ENCODE measurements at places on chromosomes 13 and 19.

GRCh38 chr13:49669735-49670309 is 21.5 kb downstream of the EBPL start:
- peak; percentile 47 for DNase-seq

GRCh38 chr19:48495396-48495795 is 16.2 kb downstream of the LMTK3 start:
- no peak for DNase-seq

GRCh38 chr13:52010890-52011631 is at the start of gene ATP7B:
TSS of gene ATP7B (minus strand) at chr13:52011450. CDS start at chr13:52011337, 113 bp downstream.
- DNase-seq = no peak

GRCh38 chr13:109858319-109858718 is 71.9 kb upstream of the IRS2 start:
- DNase-seq = no peak

- DNase-seq = no peak
Measured at GRCh38 chr19:48716562-48717291, 2.8 kb downstream of the MAMSTR start.

GRCh38 chr13:44231786-44232516 is 141.7 kb upstream of the SERP2 start:
- peak; percentile 51 for DNase-seq

- DNase-seq = no peak
Measured at GRCh38 chr13:110037925-110038573, 251.7 kb upstream of the IRS2 start.

GRCh38 chr19:33685541-33685940 is 63.8 kb downstream of the CHST8 start:
- DNase-seq = no peak

DNA sequence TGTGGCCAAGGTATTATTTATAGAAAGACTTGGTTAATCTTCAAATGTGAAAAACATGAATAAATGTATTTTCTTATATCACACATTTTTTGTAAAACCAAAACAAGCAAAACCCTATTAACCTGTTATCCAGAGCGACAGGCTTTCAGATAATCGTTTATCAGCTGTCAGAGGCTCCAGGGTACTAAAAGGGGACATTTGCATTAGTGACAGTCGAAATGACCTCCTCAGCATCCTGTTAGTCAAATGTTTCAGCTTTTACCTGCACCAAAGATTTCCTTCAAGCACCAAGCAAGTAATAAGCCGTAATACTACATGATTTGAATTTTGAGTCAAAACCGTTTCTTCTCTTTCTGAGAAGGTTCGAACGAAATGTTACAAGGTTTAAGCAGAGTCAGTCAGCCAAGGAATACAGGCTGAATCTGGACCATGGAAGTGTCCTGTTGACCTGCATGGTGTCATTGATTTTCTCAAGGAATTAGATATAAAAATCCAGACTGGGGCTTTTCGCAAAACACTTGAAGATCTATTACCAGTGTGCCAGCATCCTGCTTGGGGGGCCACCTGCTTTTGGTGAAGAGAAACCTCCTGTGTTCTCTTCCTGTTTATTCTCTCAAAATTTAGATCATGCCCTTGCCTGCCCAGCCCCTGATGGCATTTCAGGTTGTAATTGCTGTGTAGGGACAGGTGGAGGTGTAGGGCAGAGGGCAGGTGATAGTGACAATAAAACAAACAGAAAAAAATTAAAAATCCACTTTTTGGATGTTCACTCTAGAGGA is 11.3 kb upstream of the RFC3 start:
- no peak for DNase-seq

DNA sequence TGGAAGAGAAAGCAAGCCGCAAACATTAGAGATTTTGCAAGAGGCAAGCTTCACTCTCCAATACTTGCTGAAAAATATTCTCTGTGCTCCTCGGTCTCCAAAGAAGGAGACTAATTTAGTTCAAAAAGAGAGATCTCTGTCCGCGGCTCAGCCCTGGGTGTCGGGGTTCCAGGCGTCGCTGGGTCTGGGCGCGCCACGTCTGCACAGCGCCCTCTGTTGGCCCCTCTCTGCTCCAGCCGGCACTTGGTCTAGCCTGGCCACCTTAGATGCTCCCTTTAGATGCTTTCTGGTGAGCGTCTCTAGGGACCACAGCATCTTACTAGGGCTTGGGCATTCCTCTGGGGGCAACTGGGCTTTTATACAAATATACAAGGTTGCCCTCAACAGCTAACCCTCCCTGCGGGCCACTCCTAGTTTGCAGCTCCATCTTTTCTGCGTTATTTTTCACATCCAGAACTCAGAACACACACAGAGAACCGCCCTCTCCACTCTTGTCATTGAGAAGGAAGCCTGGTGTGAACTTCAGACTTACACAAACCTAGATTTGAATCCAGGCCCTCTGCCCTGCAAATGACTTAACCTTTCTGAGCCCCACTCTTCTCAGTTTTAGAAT is 78.3 kb downstream of the CYSLTR2 start:
- DNase-seq = no peak

DNA sequence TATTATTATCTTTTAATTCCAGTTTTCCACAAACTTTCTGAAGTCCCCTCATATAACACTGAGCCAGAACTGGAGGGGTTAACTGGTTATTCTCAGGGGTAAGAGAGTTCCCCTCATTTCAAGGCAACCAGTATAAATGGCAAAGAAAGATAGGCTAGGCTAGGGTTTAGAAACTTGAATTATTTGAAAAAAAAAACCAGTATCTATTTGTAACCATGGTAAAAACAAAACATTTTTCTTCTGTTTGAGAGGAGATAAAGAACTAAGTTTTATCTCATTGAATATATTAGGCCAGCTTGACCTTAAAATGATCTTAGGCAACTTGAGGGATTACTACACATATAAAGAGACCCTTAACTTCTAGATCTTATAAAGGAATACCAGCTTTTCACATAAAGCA is 19.6 kb downstream of the SUPT20H start:
- no peak for DNase-seq

DNA sequence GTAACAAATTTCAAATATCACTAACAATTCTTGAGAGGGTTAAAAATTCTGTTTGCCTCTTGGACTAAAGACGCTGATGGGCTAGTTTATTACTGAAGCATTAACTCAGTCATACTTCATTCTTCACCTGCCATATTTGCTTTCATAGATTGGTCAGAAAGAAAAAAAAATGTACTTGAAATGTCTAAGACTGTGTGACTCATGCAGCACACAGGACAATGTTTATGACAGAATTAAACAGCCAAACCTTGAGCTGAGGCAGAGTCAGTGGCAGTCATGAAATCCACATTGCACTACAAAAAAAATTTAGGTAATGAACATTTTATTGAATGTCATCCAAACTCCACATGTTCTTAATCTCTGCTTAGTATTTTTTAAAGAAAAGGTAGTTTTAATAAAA is 135.6 kb downstream of the PRR20E start:
- no peak for DNase-seq

GRCh38 chr19:4537953-4538600 is 1.8 kb downstream of the LRG1 start:
- DNase-seq = no peak

- DNase-seq = no peak
Measured at GRCh38 chr13:111958612-111959395, 108.1 kb upstream of the SOX1 start.

GRCh38 chr13:45004096-45004495 is 14.8 kb downstream of the GPALPP1 start:
- no peak for DNase-seq

GRCh38 chr13:102299366-102299765 is 102.5 kb downstream of the FGF14 start:
- DNase-seq = no peak

GRCh38 chr13:41018602-41018948 is 541 bp downstream of the ELF1 start:
- DNase-seq = no peak

- DNase-seq = peak; percentile 52
Measured at GRCh38 chr13:73835138-73835721, 299.0 kb downstream of the KLF12 start.

DNA sequence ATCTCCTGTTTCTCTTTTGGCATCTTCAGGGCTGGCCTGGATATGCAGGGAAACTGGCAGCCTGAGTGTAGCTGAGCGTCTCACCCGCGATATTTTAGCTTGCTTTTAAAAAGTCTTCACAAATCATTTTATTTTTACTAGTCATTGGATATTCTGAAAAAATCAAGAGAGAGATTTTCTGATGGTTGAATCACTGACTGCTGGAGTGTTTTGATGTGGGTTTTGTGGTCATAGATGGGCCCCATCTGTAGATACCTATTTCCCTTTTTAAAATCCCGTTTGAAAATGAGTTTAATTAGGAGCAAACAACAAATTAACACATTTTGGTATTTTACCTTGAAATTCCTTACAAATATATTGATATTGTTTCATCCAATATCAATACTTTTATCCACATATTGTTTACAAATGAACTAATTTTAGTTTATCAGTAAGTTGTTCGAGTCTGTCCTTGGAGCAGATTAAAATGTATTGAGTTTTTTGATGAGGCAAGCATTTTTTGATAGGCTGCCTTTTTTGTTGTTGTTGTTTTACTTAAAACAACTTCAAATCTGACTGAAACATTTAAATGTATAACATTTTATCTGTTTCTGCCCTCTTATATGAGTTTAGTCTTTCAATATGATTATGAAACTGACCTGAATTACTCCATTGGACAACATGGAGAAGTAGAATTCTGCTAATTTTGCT is 21.5 kb upstream of the OXGR1 start:
- DNase-seq = no peak

- DNase-seq = no peak
Measured at GRCh38 chr19:19662344-19662743, 1.1 kb downstream of the ATP13A1 start.
